AG08395 (cell line): ENCODE measurements at places on chromosomes 11 and 22.
A peak's percentile ranks its signal among the peaks of the same experiment; 100 is the strongest.

- peak; percentile 2 for DNase-seq
Measured at GRCh38 chr11:92473736-92474135, 249.1 kb downstream of the FAT3 start.

- no peak for DNase-seq
Measured at GRCh38 chr22:50490531-50491308, 4.1 kb downstream of the MIOX start.

- no peak for DNase-seq
Measured at GRCh38 chr11:6067502-6067901, 36.9 kb upstream of the OR56A1 start.

- no peak for DNase-seq
Measured at GRCh38 chr11:5233307-5233706, 976 bp downstream of the HBD start.

- no peak for DNase-seq
Measured at GRCh38 chr11:122789907-122790306, 48.4 kb upstream of the CRTAM start.

GRCh38 chr11:45806937-45807791 lies 2.2 kb downstream of the SLC35C1 start:
- DNase-seq: no peak

GRCh38 chr11:1017269-1018005 lies 19.1 kb downstream of the MUC6 start:
- DNase-seq: peak; percentile 18

DNA sequence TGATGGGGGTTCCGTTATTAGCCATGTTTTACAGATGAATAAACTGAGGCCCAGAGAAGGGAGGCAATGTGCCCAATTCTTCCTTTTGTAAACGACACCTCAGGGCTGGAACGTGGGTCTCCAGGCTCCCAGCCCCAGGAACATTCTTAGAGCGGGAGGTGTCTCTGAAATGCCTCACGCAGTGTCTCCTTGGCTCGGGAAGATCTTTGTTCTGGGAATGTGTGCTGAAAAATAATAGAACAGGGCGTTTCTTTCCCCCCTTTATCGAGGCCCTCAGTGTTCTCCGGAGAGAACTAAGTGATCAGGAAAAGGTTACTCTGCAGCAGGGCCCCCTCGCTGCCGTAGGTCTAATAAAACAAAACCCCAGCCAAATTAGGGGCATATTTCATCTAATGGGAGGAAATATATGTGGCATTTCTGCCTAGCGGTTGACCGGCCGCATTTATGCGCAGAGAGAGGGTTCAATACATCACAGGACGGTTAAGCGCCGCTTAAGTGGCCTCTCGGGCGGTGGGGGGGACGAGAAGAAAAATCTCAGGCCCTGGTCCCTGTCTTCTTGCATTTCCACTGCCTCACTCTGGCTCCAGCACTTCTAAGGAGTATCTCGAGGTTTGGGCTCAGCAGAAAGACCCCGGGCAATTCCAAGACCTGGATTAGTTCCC lies 564.3 kb downstream of the MN1 start:
- no peak for DNase-seq

DNA sequence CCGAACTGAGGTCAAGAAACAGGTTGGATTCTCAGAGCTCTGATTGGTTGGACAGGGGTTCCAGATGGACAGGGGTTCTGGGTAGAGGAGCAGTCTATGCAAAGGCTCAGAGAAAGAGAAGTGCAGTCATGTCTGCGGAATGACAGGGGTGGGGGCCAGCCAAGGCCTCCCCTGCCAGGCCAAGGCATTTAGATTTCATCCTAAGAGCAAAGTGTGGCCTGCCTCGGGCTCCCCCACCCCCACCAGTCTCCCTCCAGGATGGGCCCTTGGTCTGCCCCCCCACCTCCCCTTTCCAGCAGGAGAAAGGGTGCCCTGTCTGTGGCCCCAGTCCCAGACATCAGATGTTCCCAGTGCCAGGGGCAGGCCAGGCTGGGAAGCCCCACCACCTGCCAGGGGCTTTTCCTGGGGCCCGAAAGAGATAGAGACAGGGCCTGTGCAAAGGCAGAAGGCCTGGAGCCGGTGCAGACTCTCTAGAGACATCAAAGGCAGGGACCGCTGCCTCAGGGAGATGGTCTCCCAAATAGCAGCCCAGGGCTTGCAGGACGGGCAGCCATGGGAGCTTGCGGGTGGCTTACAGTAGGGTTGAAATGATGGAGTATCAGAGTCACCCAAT lies 9.4 kb downstream of the SUSD2 start:
- no peak for DNase-seq

DNA sequence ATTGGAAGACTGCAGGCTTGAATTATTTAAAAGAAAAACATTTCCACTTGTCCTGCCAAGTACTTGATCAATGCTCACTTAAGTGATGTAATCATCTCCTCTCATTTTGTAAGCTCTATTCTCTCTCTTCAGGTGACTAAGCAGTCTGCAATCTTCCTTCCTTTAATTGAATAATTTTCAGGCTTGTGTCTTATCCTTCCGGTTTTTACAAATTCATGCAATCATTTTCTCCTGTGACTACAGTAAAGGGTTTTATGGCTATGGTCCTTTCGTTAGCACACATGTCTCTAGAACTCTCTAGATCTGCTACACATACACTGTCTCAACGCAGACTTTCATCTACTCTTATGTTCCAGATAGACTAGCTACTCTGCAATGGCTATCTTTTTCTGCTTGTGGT lies 12.6 kb upstream of the UPB1 start:
- peak; percentile 85 for DNase-seq

DNA sequence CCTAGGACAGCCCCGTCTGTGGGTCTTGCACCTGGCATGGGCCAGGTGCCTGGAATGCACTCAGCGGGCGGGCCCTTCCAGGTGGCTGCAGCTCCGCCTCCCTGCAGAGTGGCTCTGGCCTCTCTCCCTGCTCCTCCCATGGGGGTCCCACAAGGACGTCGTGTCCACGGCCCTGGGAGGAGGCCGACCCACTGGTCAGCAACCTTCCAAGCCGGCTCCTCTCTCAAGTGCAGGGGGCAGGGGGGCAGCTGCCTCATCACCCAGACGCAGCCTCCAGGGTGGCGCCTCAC lies 41.9 kb downstream of the CERK start:
- no peak for DNase-seq

DNA sequence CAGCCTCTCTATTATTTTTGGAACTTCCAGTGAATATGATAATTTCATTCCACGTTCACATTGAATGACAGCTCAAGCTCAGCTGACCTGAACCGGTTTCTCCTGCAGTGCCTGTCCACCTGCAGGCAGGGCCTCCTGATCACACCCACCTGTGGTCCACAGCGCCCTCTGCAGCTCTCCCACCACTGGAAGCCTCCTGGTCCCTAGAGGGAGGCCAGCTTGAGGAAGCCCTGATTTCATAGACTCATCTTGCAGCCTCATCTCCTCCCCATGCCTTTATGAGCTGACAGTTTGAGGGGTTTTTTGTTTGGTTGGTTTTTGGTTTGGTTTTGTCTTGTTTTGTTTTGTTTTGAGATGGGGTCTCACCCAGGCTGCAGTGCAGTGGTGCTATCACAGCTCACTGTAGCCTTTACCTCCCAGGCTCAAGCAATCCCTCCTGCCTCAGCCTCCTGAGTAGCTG lies 29.9 kb upstream of the MALAT1 start:
- DNase-seq: peak; percentile 4

- peak; percentile 22 for DNase-seq
Measured at GRCh38 chr22:43060183-43060582, 29.0 kb downstream of the TTLL1 start.

DNA sequence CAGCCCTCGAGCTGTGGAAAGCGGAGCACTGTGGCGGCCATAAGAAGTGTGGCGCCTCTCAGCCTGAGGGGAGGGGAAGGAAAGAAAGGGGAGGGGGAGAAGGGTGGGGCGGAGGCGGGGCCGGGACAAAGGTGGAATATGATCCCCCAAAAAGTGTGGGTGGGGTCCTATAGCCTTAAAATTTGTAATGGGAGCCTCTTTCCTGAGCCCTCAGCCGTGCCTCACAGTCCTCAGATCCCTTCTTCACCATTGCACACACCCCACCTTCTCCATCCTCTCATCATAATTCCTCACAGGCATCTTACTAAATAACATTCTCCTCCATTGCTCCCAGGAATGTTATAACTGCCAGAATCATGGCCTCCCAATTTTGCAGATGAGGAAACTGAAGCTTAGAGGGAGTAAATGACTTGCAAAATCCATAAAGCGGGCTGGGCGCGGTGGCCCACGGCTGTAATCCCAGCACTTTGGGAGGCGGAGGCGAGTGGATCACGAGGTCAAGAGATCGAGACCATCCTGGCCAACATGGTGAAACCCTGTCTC lies 600 bp upstream of the RAB6A start:
- DNase-seq: no peak

DNA sequence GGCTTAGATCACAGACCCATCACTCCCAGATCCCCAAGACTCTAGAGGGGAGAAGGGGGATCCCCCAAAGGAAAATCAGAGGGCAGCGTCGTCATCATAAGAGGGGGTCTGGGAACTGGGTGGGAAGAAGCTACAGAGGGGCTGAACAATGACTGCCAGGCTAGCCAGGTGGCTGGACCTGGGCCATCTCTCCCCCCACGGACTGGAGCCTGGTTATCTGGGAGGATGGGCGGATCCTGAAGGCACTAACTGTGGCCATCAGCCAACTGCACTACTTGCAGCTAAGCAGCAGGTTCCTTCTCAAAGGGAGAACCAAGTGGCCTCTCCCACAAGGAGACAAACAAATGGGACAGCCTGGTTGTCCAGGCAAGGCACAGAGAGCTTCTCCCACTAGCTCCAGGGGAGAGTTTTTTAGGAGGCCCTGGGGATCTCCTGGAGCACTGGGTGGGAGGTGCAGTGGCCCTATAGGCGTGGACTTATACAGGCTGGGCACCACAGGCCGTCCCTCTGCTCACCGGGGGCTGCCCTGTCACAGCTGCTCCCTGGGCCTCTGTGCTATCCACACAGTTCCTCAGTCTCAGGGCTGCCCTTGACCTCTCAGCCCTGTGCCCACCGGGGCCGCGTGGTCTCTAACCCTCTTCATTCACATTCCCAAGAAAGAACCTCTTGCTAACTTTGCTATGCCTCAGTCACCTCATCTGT lies 15.4 kb downstream of the P2RY6 start:
- no peak for DNase-seq

GRCh38 chr22:20944042-20944441 lies 23.0 kb upstream of the AIFM3 start:
- DNase-seq: no peak

GRCh38 chr11:100734743-100735527 lies 47.8 kb downstream of the ARHGAP42 start:
- no peak for DNase-seq

DNA sequence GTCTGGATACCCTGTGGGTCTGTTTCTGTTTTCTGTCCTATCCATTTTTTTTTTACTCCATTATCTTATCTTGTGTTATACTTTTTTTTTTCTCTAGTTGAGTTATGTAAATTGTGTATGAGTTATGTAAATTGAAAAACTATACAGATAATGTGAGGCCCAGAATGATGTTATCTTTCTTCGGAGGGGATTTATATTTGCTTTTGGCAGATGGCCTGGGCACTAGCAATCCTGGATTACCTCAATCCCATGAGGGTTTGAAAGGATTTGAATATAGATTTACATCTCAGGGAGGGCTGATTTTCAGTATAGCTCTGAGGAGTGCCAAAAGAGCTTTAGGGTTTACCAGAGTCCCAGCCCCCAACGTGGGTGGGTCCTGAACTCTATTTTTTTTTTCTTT lies 71.0 kb downstream of the CSTPP1 start:
- DNase-seq: no peak

DNA sequence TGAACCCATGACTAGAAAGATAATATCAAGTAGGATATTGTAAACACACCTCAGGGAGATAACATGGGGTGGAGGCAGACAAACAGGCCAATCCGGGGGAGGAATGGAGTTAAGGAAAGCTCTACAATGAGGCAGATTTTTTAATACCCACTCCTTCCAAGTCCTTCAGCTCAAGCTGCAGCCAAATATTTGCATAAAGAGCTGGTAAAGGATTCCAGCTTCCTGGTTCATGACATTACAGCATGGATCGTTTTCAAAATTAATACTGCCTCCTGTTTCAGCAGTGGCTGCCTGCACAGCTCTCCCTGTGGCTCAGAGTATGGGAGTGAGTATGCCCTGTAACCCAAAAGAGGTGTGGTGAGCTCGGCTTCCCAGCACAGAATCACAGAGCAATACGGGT lies 5.1 kb downstream of the POU2AF3 start:
- DNase-seq: no peak

- peak; percentile 67 for DNase-seq
Measured at GRCh38 chr22:30212996-30213441, 33.5 kb downstream of the LIF start.

DNA sequence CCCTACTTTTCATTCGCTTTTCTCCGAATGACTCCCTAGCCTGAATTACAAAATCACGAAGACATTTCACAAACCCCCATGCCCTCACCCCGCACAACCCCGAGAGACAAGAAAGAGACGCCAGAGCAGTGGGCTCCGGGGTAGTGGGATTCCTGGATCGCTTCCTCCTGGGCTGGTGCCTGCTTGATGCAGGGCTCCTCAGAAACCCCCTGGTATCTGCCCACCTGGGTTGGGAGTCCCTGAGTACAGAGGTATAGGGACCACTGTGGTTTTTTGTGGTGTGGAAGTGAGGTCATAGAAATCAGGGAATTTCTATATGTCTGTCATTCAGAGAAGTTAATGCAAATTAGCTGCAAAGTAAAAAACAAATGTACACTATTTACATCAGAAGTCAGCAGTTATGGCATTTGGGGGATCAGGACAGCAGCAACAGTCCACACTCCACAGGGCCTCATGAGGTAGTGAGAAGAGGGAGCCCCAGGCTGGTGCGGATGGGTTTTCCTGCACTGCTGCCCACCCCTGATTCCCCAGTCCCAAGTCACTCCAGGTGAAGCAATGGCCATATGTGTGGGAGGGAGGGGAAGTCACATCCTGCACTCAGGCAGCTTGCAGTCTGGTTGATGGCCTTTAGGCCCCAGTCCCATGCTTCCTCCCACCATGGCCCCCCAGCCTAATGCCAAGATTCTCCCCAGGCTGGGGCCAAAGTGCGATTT lies 39.6 kb downstream of the BUD13 start:
- no peak for DNase-seq

- no peak for DNase-seq
Measured at GRCh38 chr22:47497666-47498065, 735.2 kb downstream of the TBC1D22A start.

DNA sequence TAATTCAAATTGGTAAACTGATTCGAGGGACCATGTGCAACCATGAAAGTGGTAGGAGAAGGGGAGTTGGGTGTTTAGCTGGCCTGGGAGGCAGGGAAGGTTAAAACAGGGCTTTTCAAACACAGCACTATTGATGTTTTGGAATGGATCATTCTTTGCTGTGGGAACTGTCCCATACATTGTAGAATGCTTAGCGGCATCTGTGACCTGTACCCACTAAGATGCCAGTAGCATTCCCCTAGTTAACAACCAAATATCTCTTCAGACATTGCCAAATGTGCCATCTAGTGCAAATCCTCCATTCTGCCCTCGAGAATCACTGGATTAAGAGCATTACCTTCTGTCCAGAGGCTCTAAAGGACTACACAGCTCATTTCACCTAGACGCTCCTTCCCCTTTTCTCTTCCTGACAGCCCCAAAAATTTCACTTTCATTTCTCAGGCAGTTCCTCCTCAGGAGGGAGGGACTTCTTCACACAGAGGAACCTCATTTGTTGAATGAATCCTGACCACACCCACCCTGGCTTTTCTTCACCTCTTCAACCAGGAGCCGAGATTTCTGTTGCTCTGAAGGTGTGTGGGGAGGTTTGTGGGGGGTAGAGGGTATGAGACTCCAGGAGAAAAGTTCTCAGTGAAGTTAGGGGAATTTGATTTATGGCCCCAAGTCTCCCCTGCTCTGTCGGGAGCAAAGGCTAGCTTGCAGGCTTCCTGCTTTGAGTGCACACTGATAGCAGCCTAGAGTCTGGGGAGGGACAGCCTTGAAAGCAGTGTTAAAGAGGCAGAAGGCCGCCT lies at the start of gene TRIM34:
TSS of gene TRIM34 (plus strand) at position 513 of the 791 bp plus-strand sequence. CDS start 7,331 bp downstream, outside the sequence.
- peak; percentile 87 for DNase-seq
